ENCODE measurements at places on chromosomes 2 and 18.
A peak's percentile ranks its signal among the peaks of the same experiment; 100 is the strongest.

DNA sequence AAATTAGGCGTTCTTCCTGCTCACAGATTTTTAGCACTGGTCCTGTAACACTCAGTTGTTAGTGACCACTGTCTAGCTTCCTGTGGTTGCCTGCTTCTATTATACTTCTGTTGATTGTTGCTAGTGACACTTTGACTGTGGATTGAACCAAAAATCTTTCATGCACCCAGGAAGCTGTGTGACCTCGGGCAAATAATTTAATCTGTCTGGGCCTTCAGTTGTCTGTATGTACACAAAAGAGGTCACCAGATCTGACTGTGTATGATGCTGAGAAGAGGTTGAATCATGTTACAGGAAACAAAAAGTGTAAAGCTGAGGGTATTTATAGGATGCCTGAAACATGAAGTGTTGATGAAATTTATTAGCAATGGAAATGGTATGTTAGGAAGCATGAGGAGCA lies 12.7 kb downstream of the ICOS start:
- peak; percentile 9 for DNase-seq

DNA sequence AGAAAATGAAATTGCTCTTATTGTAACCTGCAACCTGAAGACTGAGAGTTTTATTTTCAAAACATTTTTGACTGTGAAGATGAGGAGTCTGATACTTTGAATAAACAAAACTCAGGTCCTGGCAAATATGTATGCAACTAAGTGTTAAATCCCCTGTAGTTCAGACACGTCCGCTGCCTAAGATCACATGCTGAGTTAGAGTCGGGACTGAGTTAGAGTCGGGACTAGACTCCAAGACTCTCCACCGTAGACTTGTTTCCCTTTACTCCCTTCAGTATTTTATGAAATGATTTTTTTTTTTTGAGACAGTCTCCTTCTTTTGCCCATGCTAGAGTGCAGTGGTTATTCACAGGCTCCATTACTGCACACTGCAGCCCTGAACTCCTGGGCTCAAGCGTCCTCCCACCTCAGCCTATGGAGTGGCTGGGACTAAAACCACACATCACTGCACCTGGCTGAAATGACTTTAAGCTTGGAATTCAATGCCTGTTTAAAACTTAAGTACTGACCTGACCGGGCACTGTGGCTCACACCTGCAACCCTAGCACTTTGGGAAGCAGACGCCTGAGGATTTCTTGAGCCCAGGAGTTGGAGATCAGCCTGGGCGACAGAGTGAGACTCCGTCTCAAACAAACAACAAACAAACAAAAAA lies 28.0 kb upstream of the PMAIP1 start:
- DNase-seq: no peak

DNA sequence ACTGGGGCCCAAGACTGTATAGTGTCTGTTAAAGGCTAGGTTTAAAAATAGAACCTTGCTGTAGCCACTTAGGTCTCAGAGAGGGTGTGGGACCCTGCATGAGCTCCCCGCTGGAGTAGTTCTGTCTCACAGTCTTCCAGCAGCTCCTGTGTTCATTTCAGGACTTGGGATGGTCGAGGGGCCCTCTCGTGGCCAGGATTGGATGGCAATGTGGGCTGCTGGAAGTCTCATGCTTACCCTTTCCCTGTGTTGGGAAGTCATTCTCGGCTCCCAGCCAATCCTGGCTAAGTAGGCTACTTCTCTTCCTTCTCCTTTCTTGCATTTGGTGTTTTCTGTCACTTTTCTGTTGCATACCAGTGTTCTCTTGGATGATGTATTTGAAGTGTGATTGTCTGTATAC lies 284.0 kb upstream of the GCFC2 start:
- peak; percentile 32 for DNase-seq

DNA sequence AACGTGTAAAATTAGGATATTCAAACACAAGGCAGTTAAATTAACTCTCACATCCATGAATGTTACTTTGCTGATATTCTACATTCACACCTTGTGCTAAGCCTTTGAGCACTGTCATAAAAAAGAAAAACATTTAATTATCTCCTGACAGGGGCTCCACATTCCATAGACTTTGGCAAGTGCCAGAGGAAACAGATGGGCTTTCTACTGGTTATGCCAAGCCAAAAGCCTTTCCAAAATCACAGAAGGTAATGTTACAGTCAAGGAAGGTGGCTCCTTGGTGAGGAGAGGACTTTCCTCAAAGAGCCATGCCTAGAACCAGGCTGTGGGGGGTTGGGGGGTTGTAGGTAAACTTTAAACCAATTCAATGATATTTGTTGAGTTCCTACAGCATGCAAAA lies 12.4 kb downstream of the MYO5B start:
- DNase-seq: no peak

GRCh38 chr18:43382641-43383403 lies 105.5 kb upstream of the SYT4 start:
- DNase-seq: no peak

- DNase-seq: no peak
Observed at GRCh38 chr2:65425276-65425675, 7.1 kb downstream of the SPRED2 start.

- DNase-seq: peak; percentile 45
Observed at GRCh38 chr2:135052997-135053474, 944 bp downstream of the RAB3GAP1 start.

DNA sequence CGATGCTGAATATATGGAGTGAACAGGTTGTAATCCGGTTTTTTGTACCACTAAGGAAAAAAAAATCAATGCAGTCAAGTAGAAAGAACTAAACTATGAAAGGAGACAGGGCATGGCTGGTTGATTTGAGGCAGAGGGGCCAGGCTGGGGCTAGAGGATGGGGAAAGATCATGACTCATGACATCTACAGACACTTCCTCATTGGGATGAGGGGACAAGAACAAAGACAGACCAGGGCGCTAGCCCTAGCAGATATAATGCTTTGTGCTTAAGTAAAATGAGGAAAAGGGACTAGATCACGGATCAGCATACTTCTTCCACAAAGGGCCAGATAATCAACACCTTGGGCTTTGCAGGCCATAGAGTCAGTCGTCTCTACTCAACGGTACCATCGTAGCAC lies 55.8 kb downstream of the ST6GAL2 start:
- DNase-seq: no peak

GRCh38 chr2:216696751-216697560 lies 1.6 kb upstream of the IGFBP5 start:
- peak; percentile 55 for DNase-seq

GRCh38 chr18:42156281-42156680 lies 201.2 kb downstream of the PIK3C3 start:
- DNase-seq: no peak

DNA sequence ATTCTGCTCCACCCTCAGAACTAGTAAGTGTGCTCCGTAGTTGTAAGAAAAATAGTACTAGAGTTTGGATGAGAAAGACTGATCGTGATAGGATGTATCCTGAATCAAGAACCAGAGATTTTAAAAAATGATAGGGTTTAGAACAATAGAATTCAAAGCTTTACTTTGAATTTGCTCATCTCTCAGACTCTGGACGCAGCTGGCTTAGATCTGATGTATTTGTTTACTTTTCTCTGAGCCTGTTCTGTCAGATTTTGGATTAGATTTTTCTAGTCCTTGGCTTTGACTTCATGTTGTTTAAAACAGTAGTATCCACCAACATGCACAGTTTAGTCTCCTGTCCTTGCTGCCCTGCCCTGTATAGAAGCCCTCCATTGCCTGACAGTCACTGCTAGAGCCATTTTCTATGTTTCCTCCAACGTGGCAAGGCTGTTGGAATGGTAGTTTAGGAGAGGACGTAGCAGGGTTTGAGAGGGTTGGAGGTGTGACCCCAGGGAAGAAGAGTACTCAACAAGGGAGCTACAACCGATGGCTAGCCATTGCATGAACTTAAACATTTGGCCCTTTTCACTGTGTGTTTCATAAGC lies 92.4 kb downstream of the MYO3B start:
- no peak for DNase-seq

- DNase-seq: no peak
Observed at GRCh38 chr2:26072925-26073768, 39.3 kb downstream of the RAB10 start.

- DNase-seq: no peak
Observed at GRCh38 chr2:64063454-64063853, 44.2 kb upstream of the VPS54 start.

DNA sequence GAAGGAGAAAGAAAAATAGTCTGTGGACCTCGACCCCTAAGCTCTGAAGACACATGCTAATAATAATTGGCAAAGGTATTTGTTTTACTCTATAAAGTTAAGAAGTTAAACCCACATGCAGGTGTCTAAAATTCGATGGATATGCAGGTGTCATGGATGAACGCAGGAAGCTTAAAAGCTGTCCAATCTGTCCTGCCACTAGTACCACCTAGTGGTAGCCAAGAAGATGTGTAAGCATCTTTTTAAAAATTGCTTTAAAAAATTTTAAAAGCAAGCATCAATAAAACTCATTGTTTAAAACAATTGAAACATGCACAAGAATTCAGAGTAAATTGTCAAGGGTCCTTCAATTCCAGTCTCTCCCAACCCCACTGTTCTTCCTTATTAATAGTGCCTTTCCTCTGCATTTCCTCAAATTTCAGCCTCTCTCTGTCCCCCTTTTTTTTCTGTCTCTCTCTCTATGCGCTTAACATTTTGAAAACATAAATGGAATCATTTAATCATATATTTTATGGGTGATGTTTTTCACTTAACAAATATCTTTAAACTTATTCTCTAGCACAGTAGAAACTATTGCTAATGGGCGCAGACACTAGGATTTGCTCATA lies 30.6 kb upstream of the PPP3R1 start:
- DNase-seq: peak; percentile 67

GRCh38 chr18:36034299-36034895 lies 33.0 kb downstream of the RPRD1A start:
- DNase-seq: no peak
